Cardiac fibroblast (primary cell): ENCODE measurements at places on chromosomes 3 and 15.
A peak's percentile ranks its signal among the peaks of the same experiment; 100 is the strongest.

DNA sequence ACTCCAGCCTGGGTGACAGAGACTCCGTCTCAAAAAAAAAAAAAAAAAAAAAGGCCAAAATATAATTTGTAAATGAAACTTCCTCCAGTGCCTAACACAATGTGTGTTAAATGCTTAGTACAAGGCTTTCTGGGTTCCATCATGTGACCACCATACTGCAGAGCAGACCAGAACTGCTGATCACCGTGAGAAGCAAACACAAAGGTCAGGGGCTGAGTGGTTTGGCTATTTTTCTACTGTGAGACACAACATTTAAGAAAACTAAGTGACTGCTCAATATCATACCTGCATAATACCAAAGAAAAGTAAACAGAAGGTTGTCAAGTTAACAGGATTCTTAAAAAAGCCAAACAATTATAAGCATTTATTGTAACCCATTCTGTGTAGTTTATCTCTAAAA, 13.2 kb downstream of the ABCC5 start:
- no peak for DNase-seq

DNA sequence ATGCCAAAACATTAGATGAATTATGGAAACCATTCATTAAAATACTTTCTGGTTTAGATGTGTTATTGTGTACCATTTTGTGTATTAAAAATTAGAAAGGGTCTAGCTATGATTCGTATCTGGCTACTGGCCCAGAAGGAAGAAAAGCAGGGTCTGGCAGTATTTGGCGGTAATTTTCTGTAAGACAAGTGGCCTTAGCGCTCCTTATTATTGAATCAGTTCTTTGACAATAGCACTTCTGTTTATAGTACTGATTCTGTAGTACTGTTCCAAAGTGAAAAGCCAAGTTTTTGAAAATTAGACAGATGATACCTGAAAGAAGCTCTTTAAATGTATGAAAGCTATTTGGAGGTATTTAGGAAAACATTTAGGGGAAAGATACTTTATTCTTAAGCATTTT, 10.2 kb downstream of the GLCE start:
- no peak for DNase-seq

- peak; percentile 46 for DNase-seq
These were observed 23.3 kb upstream of the ATP1B3 start for GRCh38 chr3:141853081-141853601.

GRCh38 chr3:150299201-150299600, 108.9 kb upstream of the TSC22D2 start:
- DNase-seq: no peak
